ENCODE measurements at places on chromosomes 11 and 22.
A peak's percentile ranks its signal among the peaks of the same experiment; 100 is the strongest.

GRCh38 chr11:45583981-45584566 lies 81.3 kb downstream of the CHST1 start:
- no peak for DNase-seq

DNA sequence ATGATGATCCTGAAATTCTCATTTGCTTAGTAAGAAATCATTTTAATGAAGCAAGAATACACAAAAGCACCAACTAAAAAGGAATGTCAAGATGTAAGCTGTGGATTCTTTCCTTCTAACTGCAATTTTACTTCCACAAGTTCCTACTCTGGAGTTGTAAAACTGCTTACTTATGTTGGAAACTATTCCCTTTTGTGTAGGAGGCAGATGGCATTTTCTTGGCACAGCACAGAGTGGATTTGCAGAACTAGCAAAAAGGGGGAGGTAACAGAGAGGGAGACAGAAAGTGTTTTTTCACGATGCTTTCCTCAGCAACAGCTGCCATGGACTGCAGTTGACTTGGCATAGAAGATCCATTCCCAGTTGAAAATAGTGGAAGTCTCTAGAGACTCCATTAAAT lies 1112.0 kb upstream of the RAG2 start:
- no peak for DNase-seq

DNA sequence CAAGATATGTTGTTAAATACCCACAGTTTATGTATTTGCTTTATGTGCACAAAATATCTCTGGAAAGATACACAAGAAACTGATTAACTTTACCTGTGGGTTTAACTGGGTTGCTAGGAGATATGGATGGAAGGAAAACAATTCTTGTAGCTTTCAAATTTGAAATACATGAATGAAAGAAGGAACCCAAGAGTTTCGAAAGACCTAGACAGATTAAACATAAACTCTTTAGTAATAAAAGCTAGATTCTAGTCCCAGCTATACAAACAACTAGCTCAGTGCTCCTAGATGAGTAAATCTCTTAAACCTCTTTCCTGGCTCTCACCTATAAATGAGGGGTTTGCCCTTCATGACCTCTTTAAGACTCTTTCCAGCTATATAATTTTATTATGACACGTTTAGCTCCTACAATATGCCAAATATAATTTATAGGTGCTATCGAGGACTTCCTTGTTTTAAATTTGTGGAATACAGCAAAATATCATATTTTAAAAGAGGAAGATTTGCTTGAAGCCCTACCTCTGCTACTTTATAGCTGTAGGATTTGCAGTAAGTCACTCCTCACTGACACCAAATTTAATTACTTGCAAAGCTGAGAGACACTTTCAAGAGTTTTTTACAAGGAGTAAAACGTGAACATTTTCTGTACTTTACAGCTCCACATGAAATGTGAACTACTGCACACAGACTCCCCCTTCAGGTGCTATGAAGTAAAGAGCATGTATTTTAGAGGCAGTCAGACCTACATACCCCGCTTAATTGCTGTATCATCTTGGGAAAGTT lies 50.7 kb downstream of the RRAS2 start:
- DNase-seq, result peak; percentile 12

- no peak for DNase-seq
Measured at GRCh38 chr22:42560381-42560780, 6.6 kb downstream of the SERHL2 start.

GRCh38 chr11:31437742-31438435 lies 68.2 kb downstream of the DNAJC24 start:
- DNase-seq, result no peak

DNA sequence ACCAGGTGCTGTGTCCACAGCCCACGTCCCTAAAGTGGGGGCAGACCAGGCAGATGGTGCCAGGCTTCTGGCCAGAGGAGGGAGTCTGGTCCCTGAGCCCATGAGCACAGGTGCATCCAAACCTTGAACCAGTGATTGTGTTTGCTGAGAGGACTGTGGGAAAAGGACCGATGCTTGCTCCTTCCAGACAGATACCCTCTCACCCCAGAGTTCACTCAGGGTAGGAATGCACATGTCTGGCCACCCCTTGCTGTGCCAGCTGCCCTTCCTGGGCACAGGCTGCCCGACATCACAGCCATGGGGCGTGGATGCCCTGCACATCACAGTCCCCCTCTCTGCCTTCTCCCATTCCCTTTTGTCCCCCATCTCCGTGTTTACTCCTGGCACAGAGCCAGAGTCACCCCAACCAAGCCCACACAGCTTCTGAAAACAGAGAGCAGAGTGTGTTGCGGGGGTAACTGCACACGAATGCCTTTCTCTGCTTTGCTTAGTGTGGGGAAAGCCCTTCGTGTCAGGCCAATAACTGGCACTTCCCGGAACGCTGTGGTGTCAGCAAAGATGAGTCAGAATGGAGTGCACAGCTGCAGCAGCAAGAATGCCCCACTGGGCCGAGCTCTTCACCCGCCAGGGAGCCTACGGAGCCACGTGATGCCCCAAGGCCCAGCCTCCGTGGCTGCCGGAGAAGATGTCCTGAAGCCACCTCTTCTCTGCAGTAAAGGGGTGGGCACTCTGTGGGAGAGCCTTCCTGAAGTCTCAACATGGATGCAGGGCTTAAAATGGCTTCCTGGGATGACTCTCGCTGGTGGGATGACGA lies 7.6 kb downstream of the CARS1 start:
- no peak for DNase-seq

GRCh38 chr11:95521862-95522261 lies 267.7 kb downstream of the FAM76B start:
- DNase-seq, result no peak

GRCh38 chr11:114949614-114950351 lies 271.5 kb downstream of the NXPE2 start:
- DNase-seq, result no peak

DNA sequence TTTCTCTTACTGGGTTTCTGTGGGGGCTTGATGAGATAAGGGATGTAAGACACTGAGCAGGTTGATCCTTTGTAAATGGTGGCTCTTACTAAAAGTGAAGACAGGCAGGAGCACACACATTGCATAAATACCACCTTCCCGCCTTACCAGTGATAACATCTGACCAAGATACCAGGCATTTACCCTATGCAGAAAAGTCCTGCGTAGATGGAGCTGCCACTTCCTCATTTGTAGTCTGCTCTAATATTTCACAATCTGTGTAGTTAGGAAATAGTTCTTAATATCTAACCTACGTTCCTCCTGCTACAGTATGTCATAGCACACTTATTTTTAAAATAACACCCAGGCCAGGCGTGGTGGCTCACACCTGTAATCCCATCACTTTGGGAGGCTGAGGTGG lies 23.9 kb upstream of the SWAP70 start:
- no peak for DNase-seq

DNA sequence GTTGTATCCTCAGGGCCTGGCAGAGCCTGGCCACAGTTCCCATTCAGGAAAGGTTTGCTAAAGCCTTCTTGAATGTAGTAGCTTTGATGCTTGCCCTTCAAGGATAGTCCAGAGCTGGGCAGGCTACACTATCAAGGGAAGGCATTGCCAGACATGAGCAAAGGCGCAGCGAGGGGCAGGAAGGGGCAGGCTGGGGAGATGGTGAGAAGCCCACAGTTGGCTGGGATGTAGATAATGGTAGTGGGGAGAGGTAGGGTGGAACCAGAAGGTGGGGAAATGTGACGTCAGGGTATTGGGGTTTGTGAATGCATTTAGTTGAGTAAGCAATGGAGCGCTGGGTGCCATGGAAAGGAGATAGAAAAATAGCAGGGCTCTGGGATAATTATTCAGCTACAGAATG lies 28.6 kb downstream of the LRRC32 start:
- no peak for DNase-seq

- DNase-seq, result no peak
Measured at GRCh38 chr11:43546561-43547429, 133.7 kb upstream of the HSD17B12 start.

GRCh38 chr11:45237711-45238315 lies 48.3 kb downstream of the SYT13 start:
- DNase-seq, result no peak

GRCh38 chr11:118948000-118948399 lies 8.1 kb upstream of the UPK2 start:
- DNase-seq, result no peak

- no peak for DNase-seq
Measured at GRCh38 chr11:120746376-120746775, 234.8 kb downstream of the GRIK4 start.

DNA sequence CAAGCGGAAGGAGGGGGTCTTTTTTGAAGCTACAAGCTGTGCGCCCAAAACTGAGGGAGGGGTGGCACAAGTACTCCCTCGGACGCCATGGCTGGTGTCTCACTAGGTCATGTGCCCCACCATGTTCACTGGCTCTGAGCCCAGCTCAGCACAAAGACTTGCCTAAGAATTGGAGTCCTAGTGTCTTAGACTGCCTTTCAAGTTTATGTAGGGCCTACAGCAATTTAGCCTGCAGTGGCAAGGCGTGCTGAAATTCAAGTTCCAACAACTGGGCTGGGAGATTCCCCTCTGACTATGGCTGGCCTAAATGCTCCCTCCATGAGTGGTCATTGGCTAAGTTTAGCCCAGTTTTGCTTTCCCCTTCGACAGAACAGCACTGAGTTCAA lies 27.3 kb downstream of the FCHSD2 start:
- DNase-seq, result no peak

GRCh38 chr11:85903406-85903805 lies 48.2 kb downstream of the CCDC83 start:
- no peak for DNase-seq

DNA sequence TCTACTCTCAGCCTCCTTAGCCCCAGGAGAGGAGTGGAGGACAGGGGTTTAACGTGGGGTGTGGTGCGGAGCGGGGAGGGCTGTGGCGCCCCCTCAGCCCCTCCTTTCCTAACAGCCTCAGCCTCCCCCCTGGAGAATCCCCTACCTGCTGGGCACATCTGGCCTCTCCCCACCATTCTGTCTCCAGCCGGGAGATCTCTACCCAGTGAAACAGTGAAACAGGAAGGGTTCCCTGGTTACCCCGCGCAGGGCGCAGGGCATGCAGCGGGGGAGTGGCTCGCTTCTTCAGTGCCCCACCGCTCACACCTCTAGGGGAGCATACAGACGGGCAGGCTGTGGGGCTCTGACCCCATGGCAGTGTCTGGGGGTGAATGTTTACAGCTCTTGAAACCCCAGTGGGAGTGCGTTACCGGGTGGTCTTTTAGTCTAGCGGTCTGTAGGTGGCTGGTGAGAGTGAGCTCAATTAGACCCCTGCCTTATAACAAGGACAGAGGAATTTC lies 54.7 kb upstream of the CCDC188 start:
- DNase-seq, result no peak

GRCh38 chr11:79237703-79238102 lies 203.1 kb downstream of the TENM4 start:
- no peak for DNase-seq

DNA sequence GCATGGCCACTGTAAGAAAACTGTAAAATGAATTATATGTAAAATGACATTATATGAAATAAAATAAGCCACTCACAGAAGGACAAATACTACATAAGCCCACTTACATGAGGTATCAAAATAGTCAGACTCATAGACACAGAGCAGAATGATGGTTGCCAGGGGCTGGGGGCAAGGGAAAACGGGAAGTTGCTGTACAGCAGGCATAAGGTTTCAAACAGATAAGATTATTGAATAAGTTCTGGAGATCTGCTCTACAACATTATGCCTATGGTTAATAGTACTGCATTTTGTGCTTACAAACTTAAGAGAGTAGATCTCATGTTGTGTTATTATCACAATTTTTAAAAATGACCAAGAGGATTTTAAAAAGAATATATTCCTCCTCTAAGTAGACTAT lies 32.7 kb upstream of the HEPHL1 start:
- no peak for DNase-seq

DNA sequence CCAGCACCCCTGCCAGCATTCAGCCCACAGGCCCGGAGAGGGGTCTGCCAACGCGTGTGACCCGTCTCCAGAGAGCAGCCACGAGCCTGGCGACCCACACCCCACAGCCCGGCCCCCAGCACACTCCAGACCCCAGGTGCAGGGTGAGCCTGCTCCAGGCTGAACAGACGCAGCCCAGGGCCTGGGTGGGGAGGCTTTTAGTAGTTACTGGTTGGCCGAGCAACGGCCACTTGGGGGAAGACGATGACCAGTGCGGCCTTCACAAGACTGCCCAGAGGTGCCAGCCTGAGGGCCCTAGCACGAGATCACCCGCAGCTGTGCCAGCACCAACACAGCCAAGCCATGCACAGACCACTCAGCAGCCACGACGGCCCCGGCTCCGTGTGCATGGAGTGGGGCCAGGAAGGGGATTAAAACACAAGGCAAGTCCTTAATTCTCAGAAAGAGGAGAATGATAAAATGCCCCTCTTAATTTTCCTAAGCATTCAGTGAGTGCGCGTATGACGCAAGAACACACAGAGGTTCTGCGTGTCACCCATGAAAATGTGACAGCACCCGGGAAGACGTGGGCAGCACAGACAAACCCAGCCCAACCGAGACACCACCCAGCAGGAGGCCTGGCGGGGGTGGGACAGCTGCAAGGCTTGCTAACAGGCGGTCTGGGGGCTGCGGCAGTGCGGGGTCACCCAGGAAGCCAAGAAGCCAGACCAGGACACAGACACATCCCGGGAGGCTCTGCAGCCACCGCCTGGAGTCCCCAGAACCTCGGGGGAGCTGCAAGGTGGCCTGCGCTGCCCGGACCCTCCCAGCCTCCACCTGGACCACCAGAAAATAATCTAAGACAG lies 47.6 kb downstream of the BRD1 start:
- no peak for DNase-seq

DNA sequence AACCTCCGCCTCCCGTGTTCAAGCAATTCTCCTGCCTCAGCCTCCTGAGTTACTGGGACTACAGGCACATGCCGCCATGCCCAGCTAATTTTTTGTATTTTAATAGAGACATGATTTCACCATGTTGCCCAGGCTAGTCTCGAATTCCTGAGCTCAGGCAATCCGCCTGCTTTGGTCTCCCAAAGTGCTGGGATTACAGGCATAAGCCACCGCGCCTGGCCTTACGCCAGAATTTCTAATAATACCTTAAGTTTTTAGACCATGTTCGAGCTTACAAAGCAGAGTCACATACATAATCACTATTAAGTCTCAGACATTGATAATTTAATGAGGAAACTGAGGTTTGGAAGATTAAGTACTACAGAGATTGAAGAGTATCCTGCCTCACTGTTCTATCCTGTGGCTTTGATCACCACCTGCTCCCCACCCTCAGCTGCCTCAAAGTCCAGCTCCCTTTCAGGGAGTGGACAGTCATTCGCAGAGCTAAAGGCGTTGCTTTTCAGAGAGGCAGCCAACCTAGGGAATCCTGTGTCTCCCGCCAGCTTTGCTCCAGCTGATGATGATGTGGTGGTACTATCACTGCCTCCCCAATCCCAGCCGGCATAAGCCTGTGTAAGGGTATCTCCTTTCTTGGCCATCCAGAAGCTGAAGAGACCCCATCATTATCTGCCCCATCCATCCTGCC lies 7.7 kb downstream of the UBASH3B start:
- no peak for DNase-seq

- DNase-seq, result no peak
Measured at GRCh38 chr11:105769627-105770026, 159.8 kb downstream of the GRIA4 start.

DNA sequence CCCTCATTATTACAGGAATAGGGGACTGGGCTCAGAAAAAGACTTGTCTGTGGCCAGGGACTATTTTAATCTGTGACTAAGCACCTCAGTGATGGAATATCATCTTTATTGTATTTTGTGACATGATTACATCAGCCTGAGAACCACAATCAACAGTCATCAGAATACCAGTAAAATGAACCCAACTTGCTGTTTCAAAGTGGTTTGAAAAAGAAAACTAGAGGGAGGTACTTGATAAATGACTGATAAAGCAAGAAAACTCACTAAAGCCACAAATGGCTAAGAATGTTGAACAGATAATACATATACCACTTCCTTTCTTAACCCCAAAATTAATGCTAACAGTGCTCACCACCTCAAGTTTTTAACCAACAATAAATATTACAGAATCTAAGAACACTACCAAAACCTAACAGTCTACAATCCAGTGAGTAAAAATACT lies 155.7 kb downstream of the ATG16L2 start:
- DNase-seq, result no peak
